ENCODE measurements at places on chromosomes 1 and 21.
A peak's percentile ranks its signal among the peaks of the same experiment; 100 is the strongest.

GRCh38 chr1:172532183-172532699 is 709 bp upstream of the SUCO start:
- DNase-seq, result peak; percentile 36

- DNase-seq, result no peak
Observed at GRCh38 chr1:100441651-100442050, 89.3 kb downstream of the CDC14A start.

- DNase-seq, result no peak
Observed at GRCh38 chr21:34204481-34205439, 131.4 kb downstream of the MRPS6 start.

DNA sequence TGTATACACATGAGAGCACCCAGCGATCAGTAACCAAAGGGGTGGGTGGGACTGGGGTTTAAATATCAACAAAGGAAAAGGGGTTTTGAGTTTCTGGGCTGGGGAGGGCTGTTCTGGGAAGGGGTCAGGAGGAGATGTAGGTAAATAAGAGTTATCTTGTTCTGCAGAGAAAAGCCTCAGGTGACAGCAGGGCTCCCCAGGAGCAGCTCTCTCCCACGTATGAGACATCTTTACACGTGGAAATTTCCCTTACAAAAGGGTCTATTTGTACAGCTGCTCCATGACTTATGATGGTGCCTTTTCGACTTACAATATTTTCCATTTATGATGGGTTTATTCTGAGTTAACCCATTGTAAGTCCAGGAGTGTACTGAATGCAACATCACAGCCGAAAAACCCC is 16.3 kb upstream of the PADI2 start:
- DNase-seq, result no peak

DNA sequence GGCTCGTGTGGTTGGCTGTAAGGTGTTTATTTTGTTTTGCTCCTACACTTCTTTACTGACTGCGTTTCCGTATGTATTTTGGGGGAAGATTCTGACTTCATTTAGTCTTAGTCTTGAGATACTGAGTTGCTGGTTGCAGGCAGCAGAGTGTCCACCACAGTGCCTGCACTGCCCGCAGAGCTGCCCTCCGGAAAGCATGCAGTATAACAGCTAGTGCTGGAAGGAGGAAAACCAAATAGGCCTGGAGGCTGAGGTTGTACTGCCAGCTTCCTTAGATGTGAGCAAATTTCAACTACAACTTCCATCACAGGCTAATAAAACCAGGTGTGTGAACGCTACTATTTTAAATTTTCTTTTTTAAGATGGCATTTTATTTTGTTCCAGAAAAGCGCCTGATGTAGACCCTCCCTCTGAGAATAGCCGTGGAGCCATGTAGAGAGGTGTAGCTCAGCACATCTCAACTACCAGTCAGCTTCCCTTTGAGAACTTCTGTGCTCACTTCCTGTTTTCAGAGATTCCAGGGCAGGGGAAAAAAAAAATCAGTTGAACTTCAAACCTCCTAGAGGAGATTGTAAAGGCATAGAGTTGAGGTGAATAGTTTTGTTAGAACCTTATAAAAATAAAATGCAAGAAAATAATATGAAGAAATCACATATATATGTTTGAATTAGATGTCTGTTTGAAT is 17.6 kb downstream of the LMO4 start:
- DNase-seq, result no peak

GRCh38 chr1:45802343-45803298 is 791 bp upstream of the MAST2 start:
- no peak for DNase-seq

GRCh38 chr1:150841626-150842025 is 33.6 kb upstream of the CTSK start:
- no peak for DNase-seq

GRCh38 chr21:42505090-42505726 is 8.4 kb upstream of the SLC37A1 start:
- DNase-seq, result no peak

DNA sequence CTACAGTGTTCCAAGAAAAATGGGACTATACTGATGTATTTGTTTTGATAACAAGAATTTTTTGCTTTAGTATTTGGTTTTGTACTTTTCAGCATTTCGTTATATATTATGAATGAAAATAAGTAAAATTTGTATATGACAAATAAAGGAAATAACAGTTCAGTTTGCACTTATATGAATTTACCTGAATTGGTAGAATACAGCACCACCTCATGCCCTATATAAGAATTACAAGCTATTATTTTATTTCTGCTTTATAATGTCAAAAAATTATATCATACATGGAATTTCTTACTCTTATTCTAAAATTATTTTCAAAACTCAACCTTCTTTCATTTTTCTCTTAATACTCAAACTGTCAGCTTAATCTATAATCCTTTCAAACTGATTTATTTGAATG is 14.6 kb downstream of the EFCAB7 start:
- DNase-seq, result no peak

DNA sequence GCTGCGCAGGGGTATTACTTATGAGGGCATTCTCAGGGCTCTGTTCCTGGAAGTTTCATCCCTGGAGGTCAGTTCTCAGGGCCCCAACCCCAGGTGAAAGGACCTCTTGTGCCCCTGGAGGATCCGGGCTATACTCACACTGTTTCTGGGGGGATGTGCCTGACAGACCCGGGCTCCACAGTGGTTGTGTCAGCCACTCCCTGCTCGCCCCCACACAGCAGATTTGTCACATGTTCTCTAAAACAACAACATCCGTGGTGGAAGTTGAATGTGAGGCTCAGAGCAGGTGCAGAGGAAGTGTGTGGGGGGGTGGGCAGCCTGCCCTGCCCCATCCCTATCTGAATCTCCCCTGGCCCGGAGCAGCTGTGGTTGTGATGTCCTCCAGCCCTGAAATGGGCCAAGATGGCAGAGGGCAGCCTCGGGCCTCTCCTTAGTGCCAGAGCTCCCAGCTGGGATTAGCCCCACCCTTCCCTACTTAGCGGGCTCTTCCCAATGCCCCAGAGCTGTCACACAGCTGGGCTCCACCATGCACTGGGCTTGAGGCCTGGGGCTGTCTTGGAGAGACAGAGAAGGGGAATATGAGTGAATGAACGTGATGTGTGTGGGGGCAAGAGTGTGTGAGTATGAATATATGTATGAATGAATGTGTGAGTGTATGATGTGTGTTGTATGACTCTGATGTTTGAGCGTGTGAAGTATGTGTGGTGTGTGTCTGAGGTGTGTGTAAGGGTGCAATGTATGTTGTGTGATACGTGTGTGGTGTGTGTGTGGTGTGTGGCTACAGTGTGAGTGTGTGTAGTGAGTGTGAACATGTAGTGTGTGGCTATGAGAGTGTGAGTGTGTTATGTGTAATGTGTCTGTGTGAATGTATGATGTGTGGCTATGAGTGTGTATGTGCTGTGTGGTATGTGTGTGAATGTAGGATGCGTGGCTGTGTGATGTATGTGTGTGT is 1.5 kb upstream of the FCMR start:
- no peak for DNase-seq

GRCh38 chr1:158126425-158126824 is 54.3 kb upstream of the CD1D start:
- DNase-seq, result no peak

DNA sequence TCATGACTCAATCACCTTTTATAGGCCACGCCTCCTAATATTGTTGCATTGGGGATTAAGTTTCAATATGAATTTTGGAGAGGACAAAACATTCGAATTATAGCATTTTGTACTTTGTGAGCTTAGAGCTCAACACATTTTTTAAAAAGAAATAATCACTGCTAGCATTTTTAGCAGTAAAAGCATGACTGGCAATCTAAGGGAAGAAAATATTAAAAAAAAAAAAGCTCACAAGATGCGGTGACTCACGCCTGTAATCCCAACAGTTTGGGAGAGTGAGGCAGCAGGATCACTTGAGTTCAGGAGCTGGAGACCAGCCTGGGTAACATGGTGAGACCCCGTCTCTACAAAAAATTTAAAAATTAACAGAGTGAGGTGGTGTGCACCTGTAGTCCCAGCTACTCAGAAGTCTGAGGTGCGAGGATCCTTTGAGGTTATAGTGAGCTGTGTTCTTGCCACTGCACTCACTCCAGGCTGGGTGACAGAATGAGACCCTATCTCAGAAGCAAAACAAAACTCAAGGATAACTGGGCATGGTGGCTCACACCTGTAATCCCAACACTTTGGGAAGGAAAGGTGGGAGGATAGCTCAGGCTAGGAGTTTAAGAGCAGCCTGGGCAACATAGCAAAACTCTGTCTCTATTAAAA is 28.8 kb upstream of the DIPK1A start:
- DNase-seq, result no peak

DNA sequence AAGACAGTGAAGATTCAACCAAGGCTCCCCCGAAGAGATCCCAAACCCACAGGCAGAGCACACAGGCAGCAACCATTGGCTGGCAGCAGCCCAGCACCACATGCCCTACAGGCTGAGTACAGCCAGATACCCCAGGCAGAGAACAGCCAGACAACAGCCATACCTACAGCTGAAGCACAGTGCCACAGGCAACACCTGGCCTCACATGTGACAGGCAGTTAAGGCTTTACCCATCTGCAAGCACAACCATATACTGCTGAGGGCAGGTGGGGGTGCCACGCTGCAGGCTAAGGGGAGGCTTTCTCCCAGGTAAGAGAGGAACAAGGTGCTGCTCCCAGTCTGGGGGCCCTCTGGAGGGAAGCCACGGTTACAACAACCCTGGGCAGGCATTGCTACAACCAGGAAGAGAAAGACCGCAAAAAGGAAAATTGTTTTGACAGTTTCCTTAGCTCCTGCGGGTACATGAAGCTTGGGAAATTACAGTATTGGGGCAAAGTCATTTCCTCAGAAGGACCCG is 12.3 kb downstream of the CHIT1 start:
- DNase-seq, result no peak

DNA sequence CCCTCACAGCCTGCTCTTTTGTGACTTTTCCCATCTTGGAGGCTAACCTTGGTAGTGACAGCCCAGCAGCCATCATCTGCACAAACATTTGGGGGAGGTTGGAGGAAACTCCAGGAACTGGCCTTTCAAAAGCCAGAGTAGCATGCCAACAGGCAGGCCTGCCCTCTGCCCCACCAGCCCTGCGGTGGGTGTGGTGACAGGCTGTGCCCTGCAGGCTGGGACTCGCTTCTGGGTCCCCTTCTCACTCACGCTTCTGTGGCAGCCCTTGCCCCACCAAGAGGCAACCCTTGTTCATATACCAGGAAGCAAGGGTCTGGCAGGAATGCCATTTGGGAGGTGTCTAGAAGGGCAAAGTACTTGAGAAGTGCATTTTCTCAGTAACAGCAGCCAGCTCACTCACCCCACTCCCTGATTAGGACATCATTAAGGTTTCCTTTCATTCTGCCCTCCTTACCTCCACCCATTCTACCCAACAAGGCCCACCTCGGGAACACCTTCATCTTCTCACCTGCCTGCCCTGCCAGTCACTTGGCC is 20.8 kb upstream of the FAM3B start:
- DNase-seq, result no peak

- no peak for DNase-seq
Observed at GRCh38 chr1:200486634-200487033, 76.8 kb upstream of the ZNF281 start.

DNA sequence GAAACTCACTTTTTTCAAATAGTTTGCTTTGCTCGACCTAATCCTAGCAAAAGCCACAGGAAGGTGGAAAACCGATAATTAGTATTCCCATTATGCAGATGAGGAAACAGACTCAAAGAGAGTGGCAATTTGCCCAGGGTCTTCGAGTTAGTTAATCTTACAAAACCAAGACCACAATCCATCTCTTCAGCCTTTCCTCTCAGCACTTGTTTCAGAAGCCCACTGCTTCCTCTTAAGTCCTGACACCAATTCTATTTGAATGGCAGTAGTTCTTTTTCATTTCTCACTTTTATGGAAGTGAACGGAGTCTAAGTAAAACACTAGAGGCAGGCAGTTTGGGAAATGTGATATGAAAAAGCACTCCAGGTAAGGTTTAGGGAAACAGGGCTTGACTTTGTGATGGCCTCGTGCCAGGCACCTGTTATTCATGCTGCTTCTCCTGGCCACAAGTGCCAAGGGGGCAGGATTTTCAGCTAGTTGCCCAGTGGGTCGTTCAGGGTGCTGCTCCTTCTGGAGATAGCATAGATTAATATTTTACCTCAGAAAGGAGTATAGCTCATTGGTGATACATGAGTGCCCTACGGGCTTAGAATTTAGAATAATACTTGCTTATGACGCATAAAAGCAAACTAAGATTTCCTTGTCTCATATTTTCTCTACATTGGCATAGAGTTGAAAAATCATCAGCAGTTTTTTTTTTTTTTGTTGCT is 76.6 kb upstream of the NRIP1 start:
- DNase-seq, result no peak

- no peak for DNase-seq
Observed at GRCh38 chr1:12649971-12650421, 6.1 kb downstream of the AADACL4 start.

DNA sequence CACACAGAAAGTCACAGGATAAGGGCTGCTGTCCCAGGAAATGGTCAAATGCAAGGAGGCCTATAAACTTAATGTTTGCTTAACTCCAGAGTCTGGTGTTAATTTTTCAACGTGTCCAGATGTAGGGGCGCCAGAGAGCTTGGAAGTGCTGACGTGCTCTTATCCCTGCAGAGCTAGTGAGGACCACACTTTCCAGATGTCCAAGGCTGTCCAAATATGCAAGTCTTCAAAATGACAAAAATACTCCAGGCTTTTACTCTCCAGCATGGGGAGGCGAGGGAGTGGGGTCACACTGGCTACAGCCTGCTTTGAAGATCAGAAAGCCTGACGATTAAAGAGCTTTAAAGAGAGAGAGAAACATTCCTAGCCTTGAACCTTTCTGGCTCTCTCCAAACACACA is 57.6 kb downstream of the ABCA4 start:
- no peak for DNase-seq

All from stimulated activated CD8-positive, alpha-beta memory T cell treated with anti-CD3 and anti-CD28 coated beads, Interleukin-15, amount 100 ng/mL, for 24 hours (primary cell).